ENCODE measurements at places on chromosomes 12 and 14.

GRCh38 chr14:29419736-29420135 is 507.9 kb downstream of the PRKD1 start:
- DNase-seq, result no peak

GRCh38 chr14:103158688-103159087 is 35.4 kb downstream of the TNFAIP2 start:
- no peak for DNase-seq

- peak; percentile 56 for DNase-seq
Measured at GRCh38 chr12:43315961-43316360, 236.0 kb downstream of the ADAMTS20 start.

GRCh38 chr14:35986219-35986573 is 160.1 kb downstream of the BRMS1L start:
- no peak for DNase-seq

- DNase-seq, result no peak
Measured at GRCh38 chr12:113443030-113443539, 20.9 kb downstream of the SDSL start.

DNA sequence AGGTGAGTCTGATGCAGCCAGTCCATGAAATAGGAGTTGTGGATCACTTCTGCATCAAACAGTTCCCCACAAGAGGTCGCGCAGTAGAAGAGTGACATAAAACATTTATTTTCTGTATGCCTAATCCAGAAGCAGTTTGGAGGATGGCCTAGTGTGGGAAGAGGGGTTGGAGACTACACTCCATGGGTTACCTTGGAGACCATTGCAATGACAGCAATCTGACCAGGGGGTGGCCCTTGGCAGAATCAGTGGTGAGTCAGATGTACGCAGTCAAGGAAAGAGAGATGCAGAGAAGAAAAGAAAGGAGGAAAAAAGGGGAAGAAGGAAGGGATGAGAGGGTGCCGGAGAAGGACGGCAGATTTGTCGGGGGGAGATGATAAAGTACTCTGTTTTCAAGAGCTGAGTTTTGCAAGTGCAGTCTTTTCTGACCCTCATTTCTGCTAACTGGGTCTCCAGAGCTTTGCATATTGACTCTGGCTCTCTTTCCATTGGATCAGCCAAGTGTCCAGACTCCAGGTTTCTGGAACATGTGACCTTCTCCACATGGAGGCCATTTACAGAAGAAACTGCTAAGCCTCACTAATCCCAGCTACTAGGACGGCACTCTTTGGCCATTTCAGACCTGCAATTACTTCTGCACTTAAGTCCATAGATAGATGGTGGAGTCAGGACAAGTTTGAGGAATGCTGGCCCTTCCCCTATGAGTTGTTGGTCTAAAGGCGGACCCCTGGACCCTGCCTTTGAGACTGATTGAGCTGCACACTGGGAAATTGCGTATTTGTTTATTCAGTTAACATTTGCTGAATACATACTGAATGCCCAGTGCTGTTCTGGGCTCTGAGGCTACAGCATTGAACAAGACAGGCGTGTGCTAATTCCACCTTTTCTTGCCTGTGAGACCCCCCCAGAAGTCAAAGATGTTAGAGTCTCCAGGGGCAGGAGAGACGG is 424.2 kb downstream of the BCL11B start:
- DNase-seq, result no peak

DNA sequence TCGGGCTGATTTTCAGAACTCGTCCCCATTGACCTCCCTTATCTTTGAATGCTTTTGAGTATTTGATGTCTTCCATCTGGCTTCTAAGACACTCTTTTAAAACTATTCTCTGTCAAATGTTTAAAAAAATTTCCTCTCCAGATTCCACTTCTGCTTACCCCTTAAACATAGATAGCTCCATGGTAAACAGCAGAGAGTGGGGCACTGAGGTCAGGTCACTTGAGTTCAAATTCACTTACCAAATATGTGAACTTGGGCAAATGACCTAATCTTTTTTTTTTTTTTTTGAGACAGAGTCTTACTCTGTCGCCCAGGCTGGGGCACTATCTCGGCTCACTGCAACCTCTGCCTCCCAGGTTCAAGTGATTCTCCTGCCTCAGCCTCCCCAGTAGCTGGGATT is 126.8 kb upstream of the CPSF6 start:
- no peak for DNase-seq

DNA sequence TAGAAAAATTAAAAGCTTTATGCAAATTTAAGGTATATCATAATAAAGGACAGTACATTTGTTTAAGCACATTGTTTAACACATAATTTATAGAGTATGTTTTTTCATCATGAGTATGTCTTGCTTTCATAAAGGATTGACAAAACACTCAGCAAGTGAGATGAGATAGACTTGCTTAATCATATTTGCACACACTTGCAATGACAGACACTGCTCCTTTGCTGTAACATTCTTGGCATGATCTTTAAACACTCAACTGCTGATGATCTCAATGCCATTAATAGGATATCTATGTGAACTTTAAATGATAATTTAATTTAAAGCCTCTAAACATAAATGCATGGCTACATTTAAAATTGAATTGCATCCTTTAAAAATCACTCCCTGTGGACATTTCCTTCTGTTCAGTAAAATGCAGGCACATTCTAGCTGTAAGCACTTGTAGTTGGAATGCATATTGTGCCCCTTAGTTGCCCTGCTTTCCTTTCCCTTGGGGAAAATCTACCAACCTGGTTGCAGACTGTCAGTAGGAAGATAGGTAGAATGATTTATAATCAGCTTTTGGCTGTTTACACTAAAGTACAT is 979.0 kb downstream of the TMTC2 start:
- no peak for DNase-seq

- peak; percentile 31 for DNase-seq
Measured at GRCh38 chr12:42118136-42118879, 26.4 kb downstream of the GXYLT1 start.

DNA sequence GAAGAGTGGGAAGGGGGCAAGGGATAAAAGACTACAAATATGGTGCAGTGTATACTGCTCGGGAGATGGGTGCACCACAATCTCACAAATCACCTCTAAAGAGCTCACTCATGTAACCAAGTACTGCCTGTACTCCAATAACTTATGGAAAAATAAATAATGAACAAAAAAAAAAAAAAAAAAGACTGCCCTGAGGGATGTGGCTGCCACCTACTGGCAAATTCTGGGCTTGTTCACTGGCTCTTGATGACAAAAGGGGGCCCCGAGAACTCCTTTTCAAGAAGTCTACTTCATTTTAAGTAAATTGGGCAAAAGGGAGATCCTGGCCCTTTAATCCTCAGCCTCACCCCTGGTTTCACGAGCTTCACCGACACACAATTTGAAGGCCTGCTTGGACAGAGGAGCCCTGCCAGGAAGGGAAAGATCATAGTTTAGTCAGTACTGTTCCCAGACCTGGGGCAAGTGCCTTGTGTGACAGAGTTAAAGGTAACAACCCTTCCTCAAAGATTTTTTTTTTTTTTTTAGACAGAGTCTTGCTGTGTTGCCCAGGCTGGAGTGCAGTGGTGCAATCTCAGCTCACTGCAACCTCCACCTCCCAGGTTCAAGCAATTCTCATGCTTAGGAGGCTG is 26.1 kb upstream of the STAC3 start:
- peak; percentile 52 for DNase-seq

DNA sequence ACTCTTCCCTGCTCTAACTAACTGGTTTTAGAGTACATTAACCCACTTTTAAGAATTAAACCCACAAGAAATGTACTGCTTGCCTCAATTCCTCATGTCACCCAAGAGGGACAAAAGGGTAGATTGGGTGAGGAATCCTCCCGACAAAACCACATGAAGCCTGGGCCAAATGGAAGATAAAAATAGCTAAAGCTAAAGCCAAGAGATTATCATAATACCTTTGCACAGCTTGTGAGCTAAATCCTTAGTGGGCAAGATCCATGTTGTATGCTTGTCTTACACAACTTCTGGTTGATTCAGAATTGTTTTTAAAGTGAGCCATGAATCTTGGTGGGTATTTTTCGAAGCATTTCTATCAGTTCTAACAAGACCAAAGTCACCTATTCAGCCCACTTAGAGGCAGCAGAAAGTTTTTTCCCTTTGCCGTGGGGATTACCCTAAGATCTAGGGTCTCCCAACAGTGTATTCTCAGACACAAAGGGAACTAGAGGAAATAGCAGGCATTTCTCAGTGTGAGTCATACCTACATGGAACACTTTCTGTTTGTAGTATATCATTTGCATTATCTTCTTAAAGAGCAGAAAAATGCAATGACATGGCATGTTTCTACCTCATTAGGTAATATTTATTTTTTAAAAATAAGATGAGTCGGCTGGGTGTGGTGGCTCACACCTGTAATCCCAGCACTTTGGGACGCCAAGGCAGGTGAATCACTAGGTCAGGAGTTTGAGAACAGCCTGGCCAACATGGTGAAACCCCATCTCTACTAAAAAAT is 616.6 kb downstream of the KCNH5 start:
- DNase-seq, result peak; percentile 5

DNA sequence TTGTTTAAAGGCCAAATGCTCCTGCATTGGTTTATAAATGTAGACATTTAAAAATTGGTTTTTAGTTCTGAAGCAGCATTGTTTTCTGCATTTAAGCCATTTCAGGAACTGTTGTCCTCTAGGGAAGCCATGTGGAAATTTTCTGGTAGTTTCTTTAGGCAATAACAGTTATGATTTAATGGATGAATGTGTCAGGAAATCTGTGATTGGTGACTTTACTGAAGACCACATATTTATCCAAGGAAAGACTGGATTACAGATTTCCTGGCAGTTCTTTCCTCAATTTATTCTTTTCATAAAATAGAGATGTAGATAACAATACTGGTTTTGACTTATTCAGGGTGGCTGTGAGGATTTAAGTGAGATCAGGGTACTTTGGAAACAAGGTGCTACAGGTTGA is 27.6 kb downstream of the TBC1D15 start:
- DNase-seq, result no peak

Measured in fibroblast of mammary gland (primary cell).